Upper lobe of right lung (tissue), 1 donor: ENCODE measurements at places on chromosomes 2 and 18. TPM values are rescaled to one million over a fixed set of nuclear protein-coding genes. Genes with fewer than 3 reads are reported as not detected.

The TNFRSF11A gene
- total RNA-seq, result 2.5 TPM

The UGT1A9 gene
- total RNA-seq, result not detected

The SETBP1 gene
- total RNA-seq, result 39.5 TPM

The LRATD1 gene
- 8.9 TPM for total RNA-seq

The STAT4 gene
- 8.0 TPM for total RNA-seq

The MC2R gene
- not detected for total RNA-seq

The PRLH gene
- not detected for total RNA-seq

The SLC39A6 gene
- total RNA-seq, result 24.3 TPM

The CCDC68 gene
- 20.8 TPM for total RNA-seq

The MROH2A gene
- not detected for total RNA-seq

The MAP2 gene
- total RNA-seq, result 44.0 TPM
